ENCODE measurements at places on chromosomes 5 and 9.
A peak's percentile ranks its signal among the peaks of the same experiment; 100 is the strongest.

GRCh38 chr5:105740242-105740641 is 1930.5 kb downstream of the EFNA5 start:
- H3K36me3 ChIP-seq: no peaks in the 10 kb centered on the region
- no peaks in the 10 kb centered on the region for H3K27me3 ChIP-seq
- H3K4me1 ChIP-seq: no peaks in the 10 kb centered on the region

DNA sequence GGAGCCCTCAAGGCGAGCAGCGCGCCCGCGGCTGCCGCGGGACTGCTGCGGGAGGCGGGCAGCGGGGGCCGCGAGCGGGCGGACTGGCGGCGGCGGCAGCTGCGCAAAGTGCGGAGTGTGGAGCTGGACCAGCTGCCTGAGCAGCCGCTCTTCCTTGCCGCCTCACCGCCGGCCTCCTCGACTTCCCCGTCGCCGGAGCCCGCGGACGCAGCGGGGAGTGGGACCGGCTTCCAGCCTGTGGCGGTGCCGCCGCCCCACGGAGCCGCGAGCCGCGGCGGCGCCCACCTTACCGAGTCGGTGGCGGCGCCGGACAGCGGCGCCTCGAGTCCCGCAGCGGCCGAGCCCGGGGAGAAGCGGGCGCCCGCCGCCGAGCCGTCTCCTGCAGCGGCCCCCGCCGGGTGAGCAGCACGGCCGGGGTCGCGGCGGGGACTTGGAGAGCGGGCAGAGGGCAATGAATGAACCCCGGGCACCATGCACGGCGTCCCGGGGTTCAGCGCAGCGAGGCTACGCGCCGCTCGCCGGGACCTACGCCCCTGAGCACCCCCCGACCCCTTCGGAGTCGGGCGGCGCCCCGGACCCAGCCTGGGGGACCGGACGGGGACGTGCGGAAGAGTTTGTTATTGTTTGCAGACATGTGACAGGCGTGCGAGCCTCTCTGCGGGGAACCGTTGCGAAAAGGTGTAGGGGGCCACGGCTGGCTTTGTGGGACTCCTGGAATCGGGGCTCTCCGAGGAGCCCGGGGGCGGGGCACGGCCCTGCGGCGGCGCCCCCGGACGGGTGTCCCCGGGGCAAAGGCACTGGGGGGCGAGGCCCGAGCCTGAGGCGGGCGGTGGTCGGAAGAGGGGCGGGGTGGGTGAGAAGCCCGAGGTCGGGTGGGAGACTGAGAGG is 553 bp downstream of the MAP3K1 start:
- H3K27ac ChIP-seq: peak overlapping the region; percentile 91
- peak; percentile 51 for DNase-seq
- no peaks in the 10 kb centered on the region for H3K36me3 ChIP-seq
- H3K4me1 ChIP-seq: peaks cover 19% of the 10 kb centered on the region
- no peaks in the 10 kb centered on the region for H3K27me3 ChIP-seq

DNA sequence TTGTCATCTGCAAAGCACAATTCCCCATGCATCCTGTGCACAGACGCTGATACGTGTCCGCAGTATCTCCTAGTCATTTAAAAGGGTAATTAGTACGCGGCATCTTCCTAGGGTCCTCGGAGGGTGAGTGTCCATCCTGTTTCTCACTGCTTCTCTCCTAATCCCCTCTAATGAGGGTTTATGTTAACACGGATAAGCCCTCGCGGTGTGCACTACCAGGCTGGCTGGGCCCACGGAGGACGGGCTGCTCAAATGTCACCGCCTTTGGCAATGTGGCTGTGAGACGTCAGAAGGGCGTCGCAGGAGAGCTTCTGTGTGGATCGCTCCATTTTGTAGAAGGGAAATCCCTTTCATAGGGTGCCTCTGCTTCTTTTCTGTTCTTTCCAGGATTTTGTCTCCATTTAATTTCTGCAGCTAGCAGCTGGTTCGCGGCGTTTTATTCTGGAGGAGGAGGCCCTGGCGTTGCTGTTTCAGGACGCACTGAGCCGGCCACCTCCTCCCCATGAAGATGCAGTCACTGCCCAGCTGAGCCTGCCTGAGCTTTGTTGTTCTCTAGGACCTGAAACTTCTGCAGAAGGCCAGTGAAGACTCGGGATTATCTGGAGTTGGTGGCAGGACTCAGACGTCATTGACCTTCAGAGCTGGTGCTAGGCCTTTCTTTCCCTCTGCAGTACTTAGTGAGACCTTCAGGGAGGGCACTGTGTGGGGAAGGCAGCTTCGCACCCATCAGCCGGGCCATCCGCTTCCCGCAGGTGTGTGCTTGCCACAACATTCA is 326.1 kb upstream of the IRX1 start:
- no peak overlapping the region for H3K4me3 ChIP-seq
- no peaks in the 10 kb centered on the region for H3K36me3 ChIP-seq
- no peaks in the 10 kb centered on the region for H3K4me1 ChIP-seq
- H3K27me3 ChIP-seq: no peaks in the 10 kb centered on the region

- no peaks in the 10 kb centered on the region for H3K4me1 ChIP-seq
- H3K36me3 ChIP-seq: no peaks in the 10 kb centered on the region
- no peak overlapping the region for H3K27ac ChIP-seq
- no peak overlapping the region for H3K4me3 ChIP-seq
- DNase-seq: no peak
Measured at GRCh38 chr9:84990416-84990815, 320.9 kb downstream of the NTRK2 start.

GRCh38 chr9:114300846-114301797 is 21.8 kb upstream of the ORM1 start:
- no peak overlapping the region for H3K4me3 ChIP-seq
- no peak for DNase-seq
- H3K27me3 ChIP-seq: no peaks in the 10 kb centered on the region
- no peaks in the 10 kb centered on the region for H3K36me3 ChIP-seq

DNA sequence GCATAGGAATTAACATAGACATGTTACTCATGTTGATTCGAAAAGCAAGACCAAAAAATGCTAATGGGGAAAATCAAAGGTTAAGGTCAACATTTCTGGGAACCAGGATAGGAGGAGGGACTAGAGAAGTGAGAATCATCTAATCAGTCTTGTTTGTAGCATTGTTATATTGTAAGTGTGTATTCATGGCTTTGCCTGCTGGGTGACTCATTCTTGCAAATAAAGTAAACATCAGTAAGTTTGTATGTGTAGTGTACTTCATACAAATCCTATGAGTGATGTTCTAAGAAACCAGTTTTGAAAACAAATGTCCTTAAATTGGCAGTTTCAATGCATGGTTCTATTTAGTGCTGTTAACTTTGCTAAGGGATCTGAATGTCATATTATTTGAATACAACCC is 79.0 kb upstream of the TMEM252 start:
- no peaks in the 10 kb centered on the region for H3K36me3 ChIP-seq
- H3K27ac ChIP-seq: no peak overlapping the region
- H3K27me3 ChIP-seq: no peaks in the 10 kb centered on the region
- H3K4me3 ChIP-seq: no peak overlapping the region

- no peaks in the 10 kb centered on the region for H3K27me3 ChIP-seq
- DNase-seq: no peak
- H3K36me3 ChIP-seq: no peaks in the 10 kb centered on the region
- H3K27ac ChIP-seq: no peak overlapping the region
- H3K4me1 ChIP-seq: no peaks in the 10 kb centered on the region
- no peak overlapping the region for H3K4me3 ChIP-seq
Measured at GRCh38 chr5:84696651-84697050, 312.0 kb upstream of the EDIL3 start.

Measured in right lobe of liver (tissue), 6 donors.